Activated CD4-positive, alpha-beta T cell treated with anti-CD3 and anti-CD28 coated beads for 36 hours (primary cell): ENCODE measurements at places on chromosomes 3 and 15.

GRCh38 chr3:111867889-111868426 lies 8.9 kb downstream of the PHLDB2 start:
- no peak for DNase-seq

GRCh38 chr3:30162579-30162978 lies 443.8 kb upstream of the TGFBR2 start:
- no peak for DNase-seq

GRCh38 chr15:40463886-40464545 lies 6.8 kb upstream of the CHST14 start:
- DNase-seq, result no peak

DNA sequence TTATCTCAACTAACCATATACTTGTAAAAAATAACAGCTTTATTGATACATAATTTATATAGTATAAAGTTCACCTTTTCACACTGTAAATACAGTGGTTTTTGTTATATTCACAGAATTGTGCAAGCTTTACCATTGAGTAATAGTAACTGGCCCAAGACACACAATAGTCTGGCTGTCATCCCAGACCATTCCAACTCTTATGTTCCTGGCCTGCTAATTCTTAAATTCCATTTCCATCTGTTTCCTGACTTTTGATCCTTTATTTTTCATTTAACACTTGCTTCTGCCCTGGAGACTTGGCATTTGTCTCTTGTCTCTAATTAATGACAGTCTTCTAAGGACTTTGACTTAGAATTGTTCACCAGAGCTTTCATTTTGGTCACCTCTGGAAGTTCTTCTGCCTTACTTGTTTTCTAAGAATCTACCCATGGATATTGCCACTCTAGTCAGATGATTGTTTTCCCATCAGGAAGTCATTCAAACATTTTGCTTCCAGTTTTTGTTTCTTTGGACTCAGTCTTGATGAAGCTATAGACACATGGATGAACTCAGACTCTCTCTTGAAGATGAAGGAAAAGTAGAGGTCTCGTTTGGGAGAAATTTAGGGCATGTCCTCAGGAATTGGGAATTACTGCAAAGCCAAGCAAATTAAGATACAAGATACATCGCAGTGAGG lies 27.2 kb upstream of the PLSCR4 start:
- DNase-seq, result no peak

DNA sequence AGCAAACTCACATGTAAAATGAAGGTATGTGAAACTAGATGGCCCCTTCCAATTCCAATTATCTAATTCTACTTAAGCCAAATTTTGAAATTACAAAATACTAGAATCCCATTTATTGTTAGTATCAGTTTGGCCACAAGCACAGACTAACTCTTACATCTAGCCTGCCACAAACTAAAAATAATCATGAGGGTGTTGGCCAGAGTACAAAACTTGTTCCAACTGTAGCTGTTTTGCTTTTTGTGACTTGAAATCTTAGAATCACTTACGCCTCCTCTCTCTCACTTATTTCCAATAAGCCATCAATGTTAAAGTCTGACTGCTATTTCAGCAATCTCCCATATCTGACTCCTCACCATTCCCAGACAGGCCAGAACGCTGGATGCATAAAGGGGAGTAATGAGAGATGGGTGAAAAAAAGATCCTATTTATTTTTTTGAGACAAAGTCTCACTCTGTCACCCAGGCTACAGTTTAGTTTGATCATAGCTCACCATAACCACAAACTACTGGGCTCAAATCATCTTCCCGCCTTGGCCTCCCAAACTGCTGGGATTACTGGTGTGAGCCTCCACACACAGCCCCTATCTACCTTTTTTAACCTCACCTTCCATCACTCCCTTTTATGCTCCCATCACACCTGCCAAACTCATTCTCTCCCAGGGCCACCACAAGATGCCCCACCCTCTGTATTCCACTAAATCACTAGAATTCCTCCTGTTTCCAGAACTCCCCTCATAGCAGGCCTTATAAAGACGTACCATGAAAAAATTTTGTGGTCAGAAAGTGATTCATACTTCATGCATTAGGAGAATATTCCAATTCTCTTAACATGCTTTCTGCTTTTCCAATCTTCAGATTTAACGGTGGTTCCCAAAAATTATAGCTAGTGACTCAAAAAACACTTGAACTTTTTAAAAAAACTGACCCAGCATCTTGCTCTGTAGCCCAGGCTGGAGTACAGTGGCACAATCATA lies 36.5 kb downstream of the ATOSA start:
- DNase-seq, result no peak

DNA sequence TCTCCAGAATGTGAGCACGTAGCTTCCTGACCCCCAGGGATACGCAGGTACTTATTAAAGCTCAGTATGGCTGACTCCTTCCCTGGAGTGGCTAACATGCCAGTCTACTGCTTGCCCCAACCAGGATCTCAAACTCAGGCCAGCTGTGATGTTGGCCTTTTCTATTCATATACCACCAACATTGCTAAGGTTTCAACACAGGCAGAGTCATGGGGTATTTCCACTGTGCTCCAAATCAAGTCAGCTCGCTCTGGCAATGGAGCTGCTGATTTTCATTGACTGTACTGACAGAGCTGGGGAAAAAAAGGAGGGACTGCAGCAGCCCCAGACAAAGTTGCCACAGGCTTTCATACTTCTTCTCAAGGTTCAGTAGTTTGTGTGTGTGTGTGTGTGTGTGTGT lies 87.0 kb downstream of the CFAP20DC start:
- DNase-seq, result no peak

DNA sequence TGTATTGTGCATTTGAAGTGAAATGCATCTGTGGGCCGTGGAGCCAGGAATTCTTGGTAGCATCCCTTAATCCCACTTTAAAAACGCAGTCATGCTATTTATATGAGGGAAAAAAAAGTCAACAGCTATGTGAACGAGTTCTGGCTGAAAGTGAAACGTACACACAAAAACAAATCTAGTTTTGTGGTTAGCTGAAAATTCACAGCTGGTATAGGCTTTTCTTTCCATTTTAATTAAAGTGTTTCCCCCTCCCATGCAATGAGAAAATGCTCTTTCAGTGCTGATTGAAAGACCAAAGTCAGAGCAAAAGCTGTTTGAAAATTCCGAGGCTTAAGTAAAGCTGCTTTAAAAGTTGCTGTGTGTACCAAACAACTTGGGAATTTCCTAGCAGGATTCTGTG lies 297.4 kb downstream of the PLCL2 start:
- no peak for DNase-seq

DNA sequence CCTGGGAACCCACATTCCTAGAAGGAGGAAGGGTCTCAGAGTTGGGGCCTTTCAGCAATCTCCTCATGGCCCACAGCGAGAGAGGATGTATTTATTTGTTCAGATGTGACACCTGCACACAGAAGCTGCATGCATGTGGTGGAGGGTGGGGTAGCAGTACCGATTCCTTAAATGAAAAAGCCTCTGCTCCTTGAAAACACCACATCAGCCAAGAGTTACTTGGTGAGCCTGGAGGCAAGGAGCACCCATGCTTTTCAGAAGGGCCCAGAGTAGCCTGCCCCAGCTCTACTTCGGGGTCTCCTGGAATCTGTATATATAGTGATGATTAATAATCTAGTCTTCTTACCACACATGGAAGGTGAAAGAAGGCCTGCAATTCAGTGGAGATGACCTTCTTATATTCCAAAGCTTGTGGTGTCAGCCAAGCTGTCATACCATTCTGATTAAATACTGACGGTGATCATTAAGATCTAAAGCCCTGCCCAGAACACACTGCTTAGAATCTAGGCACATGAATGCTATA lies 33.5 kb downstream of the SEMA6D start:
- no peak for DNase-seq

GRCh38 chr3:14431452-14431916 lies 29.1 kb downstream of the SLC6A6 start:
- no peak for DNase-seq
